ENCODE measurements at places on chromosomes 3 and 15.

- DNase-seq: peak; percentile 23
Measured at GRCh38 chr3:105518203-105518602, 151.5 kb downstream of the ALCAM start.

DNA sequence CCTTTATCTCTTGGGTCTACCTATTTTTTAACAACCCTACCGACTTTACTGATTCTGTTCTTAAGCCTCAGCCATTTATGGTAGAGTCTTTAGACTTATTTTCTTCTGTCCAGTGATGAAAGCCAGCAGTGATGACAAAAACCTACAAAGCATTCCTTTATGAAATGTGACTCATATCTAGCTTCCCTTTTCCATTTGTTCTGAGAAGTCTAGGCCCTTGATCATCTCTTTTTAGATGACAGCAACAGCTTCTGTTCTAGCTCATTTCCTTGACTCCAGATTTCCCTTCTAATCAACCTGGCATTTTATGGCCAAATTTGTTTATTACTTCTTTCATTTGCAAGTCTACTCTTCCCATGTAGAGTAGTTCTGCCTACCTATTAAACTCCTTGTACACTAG lies 36.1 kb downstream of the CFAP44 start:
- peak; percentile 37 for DNase-seq

GRCh38 chr3:139519998-139520737 lies 19.4 kb downstream of the RBP1 start:
- no peak for DNase-seq

- no peak for DNase-seq
Measured at GRCh38 chr3:50388720-50389413, 29.5 kb upstream of the TMEM115 start.

- DNase-seq: no peak
Measured at GRCh38 chr3:3031326-3031725, 78.8 kb downstream of the IL5RA start.
